Stimulated activated CD4-positive, alpha-beta T cell treated with anti-CD3 and anti-CD28 coated beads, Interleukin-2, amount 100 ng/mL, for 24 hours (primary cell): ENCODE measurements at places on chromosomes 4 and X.
A peak's percentile ranks its signal among the peaks of the same experiment; 100 is the strongest.

GRCh38 chrX:703866-704265, 73.3 kb downstream of the SHOX start:
- DNase-seq = no peak

DNA sequence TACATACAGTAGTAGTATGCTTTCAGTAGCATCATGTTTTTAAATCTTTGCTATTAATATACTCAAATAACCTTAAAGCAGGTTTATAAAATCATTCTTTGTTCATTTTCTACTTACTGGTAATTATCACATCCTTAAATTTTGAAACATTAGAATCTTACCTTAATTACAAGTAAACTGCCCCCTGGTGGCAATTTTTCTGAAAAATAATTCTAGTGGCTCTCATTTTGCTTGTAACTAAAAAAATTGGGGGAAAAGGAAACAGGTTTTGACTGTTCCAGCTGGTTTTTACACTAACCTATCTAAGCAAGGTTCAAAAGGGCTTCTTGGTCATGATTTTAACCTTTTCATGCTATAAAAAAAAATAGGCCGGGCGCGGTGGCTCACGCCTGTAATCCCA, 18.5 kb upstream of the DCAF4L1 start:
- no peak for DNase-seq

DNA sequence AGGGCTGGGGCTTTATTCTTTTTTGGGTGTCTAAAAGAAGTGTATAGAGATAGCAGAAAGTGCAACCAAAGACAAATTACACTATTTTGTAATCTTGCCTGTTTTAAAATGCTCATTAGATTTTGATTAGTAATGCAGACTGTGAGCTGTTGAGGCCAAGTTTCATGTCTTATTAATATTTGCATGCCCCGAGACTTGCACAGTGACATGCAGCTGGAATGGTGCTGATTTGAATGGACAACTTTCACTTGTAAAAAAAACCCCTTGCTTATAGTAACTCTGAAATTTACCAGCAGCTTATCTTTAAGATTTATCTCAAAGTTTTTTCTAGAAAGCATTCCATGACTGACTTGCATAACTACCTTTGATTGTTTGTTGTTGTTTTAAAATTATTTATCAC, 835.1 kb upstream of the IGFBP7 start:
- DNase-seq = no peak

GRCh38 chrX:34521563-34521962, 135.5 kb downstream of the TMEM47 start:
- no peak for DNase-seq

GRCh38 chrX:131067846-131068745, 9.9 kb downstream of the ARHGAP36 start:
- DNase-seq = peak; percentile 7

- DNase-seq = no peak
Measured at GRCh38 chr4:86358257-86358656, 1.6 kb downstream of the MAPK10 start.

DNA sequence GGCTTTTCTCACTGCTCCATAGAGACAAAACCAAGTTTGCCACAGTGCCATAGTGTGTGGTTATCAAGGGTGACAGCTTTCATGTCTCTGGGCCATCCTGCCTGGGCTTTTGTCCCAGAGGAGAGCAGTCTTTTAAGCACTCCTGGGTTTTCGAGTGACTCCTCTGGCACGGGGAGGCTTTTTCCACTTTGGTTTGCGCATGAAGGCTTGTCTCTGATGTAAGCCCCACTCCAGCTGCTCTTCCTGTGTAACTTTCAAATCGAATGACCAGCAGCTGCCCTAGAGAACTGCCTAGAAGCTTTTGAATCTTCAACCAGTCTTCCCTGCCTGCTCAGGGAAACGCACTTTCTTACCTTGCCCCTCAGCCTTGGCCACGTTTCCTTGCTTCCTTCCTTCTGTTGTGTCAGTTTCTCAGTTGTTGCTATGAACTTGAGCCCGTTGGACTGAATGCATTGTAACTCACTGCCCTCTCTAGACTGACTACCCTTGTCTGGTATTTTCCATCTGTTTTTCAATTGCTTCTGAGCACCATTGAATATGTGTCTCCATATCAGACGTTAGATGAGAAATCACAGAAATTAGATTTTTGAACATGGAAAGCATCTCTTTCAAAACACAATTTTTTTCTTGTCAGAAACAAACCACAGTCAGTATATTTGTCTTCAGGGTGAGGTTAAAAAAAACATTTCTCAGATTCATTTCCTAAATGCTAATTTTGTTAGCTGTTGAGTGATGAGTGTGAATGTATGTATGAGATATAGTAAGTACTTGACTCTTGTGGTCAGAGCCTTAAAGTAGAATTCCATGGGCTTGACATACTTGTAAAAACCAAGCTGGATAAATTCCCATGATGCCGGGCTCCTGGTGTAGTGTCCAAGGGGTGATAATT, 45.3 kb downstream of the SLC9A6 start:
- no peak for DNase-seq

GRCh38 chrX:19964017-19964710, 26.7 kb downstream of the BCLAF3 start:
- peak; percentile 34 for DNase-seq

DNA sequence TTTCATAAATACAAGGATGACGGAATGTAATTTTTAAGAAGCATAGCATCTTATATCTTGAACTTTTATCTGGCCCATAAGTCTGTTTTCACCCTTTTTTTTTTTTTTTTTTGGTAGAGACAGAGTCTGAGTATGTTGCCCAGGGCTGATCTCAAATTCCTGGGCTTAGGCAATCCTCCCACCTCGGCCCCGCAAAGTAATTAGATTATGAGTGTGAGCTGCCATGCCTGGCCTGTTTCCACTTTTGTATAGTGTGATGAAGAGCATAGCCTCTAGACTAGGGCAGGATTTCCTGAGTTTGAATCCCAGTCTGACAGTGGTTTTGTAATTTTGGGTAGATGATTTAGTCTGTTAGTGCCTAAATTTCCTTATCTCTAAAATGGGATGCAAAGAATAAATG, 11.0 kb downstream of the STIM2 start:
- DNase-seq = no peak

GRCh38 chr4:79915246-79915645, 157.8 kb downstream of the ANTXR2 start:
- DNase-seq = no peak

GRCh38 chrX:65750674-65751469, 83.4 kb downstream of the MSN start:
- peak; percentile 30 for DNase-seq

GRCh38 chr4:26094076-26094475, 180.1 kb downstream of the SMIM20 start:
- DNase-seq = no peak

- DNase-seq = no peak
Measured at GRCh38 chrX:133609166-133609565, 193.9 kb upstream of the GPC4 start.

DNA sequence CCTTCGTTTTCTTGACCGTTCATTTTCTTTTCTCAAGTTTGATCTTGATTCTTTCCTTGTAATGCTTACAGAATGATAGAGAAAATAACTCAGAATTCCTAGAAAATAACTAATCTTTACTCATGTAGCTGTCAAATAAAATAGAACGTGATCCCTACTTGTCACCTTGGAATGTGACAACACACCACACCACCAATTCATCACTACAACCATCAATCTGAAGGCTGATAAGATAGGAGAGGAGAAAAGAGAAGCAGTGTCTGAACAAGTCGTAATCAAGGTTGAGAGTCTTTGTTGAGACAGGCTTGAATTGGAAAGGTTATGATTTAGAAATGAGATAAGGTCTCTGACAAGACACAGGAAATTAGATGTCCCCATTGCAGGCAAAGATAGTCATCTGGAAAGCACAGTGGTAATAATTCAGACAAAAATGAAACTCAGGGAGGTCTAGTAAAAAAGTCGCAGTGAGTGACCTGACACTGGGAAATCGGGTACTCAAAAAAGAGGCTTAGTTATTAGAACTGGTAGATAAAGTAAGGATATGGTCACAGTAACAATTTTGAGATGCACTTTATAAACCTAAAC, 456.2 kb downstream of the FAT4 start:
- DNase-seq = no peak
